Uterus (tissue), 4 donors: ENCODE measurements at places on chromosomes 3 and 15. TPM values are rescaled to one million over a fixed set of nuclear protein-coding genes. Genes with fewer than 3 reads are reported as not detected.

SLC9C1 gene
- total RNA-seq, result not detected

SCAMP5 gene
- total RNA-seq, result 0.29 TPM

GRCh38 chr3:153252963-153253362, 90.9 kb downstream of the RAP2B start:
- no peak for DNase-seq

DNA sequence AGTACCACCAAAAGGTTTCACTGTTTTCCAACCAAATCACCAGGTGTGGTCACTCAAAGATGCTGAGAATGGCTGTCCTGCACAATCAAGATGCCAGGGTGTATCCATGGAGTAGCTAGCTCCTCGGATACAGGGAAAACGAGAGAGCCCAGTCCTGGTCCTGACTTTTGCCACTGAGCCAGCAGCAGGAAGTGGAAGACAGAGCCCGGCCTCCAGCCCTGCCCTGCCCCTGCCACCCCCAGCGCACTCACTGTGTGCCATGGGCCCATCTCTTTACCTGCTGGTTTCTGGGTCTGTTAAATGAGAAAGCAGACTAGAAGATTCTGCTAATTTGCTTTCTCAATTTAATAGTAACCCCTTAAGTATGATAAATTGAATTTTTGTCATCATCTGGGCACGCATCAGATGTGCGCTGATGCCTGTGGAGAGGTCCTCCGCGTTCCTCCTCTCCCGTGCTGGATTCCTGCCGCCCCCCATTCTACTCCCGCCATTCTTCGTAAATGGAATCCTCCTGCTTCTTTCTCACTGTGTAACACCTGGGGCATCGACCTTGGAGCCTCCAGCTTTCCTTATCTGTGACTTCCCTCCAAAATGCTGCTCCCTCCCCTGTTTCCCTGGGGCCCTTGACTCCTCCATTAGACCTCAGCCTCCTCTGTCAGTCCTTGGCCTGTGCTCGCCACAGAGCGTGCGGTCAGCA, 18.0 kb downstream of the TNFAIP8L3 start:
- DNase-seq, result no peak

DNA sequence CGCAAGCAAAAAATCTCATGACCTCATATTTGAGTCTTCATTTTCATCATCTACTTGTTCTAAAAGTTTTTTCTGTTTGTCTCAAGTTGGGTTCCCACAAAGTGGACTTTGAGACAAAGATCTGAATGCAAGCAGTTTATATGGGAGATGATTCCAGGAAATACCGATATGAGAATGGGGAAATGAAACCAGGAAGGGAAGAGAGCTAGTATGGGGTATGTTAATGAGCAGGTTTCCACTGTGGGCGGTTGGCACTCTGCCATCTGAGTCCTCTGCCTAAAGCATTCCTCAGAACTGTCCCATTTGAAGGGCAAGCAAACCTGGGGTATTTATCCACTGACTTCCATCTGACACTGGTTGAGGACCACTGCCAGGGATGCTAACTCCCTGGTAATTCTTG, 8.8 kb downstream of the ADPRH start:
- no peak for DNase-seq

- DNase-seq, result no peak
Observed at GRCh38 chr3:78847603-78848002, 920.2 kb downstream of the ROBO1 start.
